Natural killer cell (primary cell): ENCODE measurements at places on chromosomes 12 and 14. TPM values are rescaled to one million over a fixed set of nuclear protein-coding genes. Genes with fewer than 3 reads are reported as not detected.

The STON2 gene
- 1.7 TPM for total RNA-seq

The PAH gene
- not detected for total RNA-seq

The KRT82 gene
- not detected for total RNA-seq

The KRT74 gene
- total RNA-seq, result 1.2 TPM

The VDR gene
- total RNA-seq, result 1.6 TPM

- DNase-seq, result no peak
- no peaks in the 10 kb centered on the region for H3K27me3 ChIP-seq
- H3K36me3 ChIP-seq, result no peaks in the 10 kb centered on the region
- no peak overlapping the region for H3K27ac ChIP-seq
- H3K4me3 ChIP-seq, result no peak overlapping the region
- no peaks in the 10 kb centered on the region for H3K4me1 ChIP-seq
These were observed 288.7 kb upstream of the SFSWAP start for GRCh38 chr12:131422187-131422520.

DNA sequence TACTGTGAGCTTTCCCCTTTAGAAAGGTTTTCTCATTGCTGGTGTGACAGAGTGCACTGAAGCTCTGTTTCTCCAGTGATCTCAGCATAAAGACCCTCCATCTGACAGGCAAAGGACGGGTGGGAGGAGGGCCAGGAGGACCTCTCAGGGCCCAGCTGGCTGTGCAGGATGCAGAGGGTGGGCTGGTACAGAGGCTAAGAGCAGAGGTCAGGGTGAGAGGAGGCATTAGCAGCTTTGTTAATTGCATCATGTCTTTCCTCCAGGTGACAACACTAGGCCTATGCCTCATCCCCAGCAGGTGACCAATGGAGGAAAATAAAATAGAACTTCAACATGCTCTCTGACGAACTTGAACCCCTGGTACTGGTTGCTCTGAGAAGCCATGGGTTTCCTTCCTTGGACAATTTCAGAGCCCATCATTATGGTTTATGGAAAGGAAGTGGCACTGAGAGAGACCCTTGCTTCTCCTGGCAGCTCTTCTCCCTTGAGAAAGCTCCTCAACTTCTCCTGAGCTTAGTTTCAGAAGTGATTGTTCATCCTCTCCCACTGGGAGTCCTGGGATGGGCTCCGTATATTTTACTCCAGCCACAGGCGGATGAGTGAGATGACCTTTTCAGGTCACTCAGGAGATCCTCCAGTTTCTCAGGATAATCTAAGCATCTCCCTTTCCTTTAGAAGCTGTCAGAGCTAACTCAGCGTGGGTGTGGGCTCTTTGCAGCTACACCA lies 45.8 kb upstream of the ATP23 start:
- no peak overlapping the region for H3K4me3 ChIP-seq
- H3K27me3 ChIP-seq, result peaks cover 6% of the 10 kb centered on the region
- H3K36me3 ChIP-seq, result no peaks in the 10 kb centered on the region

- H3K4me1 ChIP-seq, result no peaks in the 10 kb centered on the region
- H3K27ac ChIP-seq, result no peak overlapping the region
- DNase-seq, result no peak
- no peak overlapping the region for H3K4me3 ChIP-seq
These were observed 152.1 kb downstream of the SLC8A3 start for GRCh38 chr14:70036665-70037064.

GRCh38 chr12:87150969-87151662 lies 878.1 kb downstream of the C12orf50 start:
- no peaks in the 10 kb centered on the region for H3K4me1 ChIP-seq
- H3K27ac ChIP-seq, result no peak overlapping the region
- no peaks in the 10 kb centered on the region for H3K27me3 ChIP-seq
- H3K36me3 ChIP-seq, result no peaks in the 10 kb centered on the region
- no peak for DNase-seq

DNA sequence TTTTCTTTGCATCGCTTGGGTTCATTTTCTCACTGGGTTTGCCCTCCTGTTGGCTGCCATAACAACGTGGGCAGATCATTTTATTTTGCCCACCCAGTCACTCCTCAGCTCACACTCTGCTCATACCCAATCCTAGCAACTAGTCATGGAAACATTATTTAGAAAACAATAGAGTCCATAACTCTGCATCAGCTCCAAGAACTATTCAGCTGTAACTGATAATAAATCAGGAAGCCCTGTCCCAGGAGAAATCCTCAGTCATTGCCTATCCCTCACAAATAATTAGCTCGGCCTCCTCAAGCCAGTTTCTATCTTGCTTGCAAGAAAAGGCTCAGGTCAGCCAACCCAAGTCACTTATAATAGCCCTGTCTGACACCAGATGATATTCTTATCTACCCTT lies 43.2 kb downstream of the RTN1 start:
- no peaks in the 10 kb centered on the region for H3K27me3 ChIP-seq
- no peaks in the 10 kb centered on the region for H3K4me1 ChIP-seq
- no peak overlapping the region for H3K4me3 ChIP-seq
- no peak for DNase-seq
- no peak overlapping the region for H3K27ac ChIP-seq

DNA sequence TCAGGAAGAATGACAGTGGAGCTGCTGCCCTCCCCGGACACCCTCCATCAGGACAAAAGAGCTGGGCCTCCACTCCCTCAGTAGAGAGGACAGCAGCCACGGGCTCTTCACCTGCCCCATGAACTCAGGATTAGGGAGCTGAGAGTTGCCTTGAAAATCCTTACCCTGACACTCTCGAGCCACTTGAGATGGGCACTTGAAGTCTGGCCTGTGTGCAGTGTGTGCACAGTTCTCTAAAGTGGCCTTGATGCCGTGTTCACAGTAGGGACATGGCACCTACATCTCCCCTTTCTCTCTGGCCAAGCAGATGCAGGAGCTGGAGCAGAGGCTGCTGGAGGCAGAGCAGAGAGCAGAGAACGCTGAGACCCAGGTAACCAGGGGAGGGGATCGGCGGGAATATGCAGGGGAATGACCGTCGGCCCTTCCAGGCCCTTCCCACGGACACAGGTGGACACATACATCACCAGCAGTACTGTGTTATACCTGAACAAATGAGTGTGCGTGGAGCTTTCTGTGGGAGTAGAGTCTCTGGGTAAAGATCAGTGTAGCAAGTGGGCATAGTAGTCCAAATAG lies 22.5 kb downstream of the PLEKHH1 start:
- H3K4me1 ChIP-seq, result no peaks in the 10 kb centered on the region
- no peaks in the 10 kb centered on the region for H3K36me3 ChIP-seq
- H3K27me3 ChIP-seq, result no peaks in the 10 kb centered on the region
